ENCODE measurements at places on chromosomes 3 and 15.

- no peak for DNase-seq
Observed at GRCh38 chr3:84100861-84101260, 857.9 kb upstream of the CADM2 start.

DNA sequence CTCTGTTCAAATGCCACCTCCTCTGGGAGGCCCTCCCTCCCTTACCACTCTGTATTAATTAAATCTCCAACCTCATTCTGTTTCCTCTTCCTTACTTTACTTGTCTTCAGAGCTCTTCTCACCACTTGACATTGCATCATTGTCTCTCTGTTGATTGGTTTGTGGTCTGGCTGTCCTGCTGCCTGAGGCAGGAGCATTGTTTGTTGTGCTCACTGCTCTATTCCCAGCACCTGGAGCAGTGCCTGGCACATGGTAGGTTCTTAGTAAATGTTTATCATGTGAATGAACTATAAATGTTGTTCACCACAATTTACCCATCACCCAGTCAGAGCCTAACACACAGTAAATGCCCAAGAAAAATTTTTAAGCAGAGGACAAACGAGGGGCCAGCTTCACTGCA is 6.7 kb upstream of the BFSP2 start:
- DNase-seq: no peak

DNA sequence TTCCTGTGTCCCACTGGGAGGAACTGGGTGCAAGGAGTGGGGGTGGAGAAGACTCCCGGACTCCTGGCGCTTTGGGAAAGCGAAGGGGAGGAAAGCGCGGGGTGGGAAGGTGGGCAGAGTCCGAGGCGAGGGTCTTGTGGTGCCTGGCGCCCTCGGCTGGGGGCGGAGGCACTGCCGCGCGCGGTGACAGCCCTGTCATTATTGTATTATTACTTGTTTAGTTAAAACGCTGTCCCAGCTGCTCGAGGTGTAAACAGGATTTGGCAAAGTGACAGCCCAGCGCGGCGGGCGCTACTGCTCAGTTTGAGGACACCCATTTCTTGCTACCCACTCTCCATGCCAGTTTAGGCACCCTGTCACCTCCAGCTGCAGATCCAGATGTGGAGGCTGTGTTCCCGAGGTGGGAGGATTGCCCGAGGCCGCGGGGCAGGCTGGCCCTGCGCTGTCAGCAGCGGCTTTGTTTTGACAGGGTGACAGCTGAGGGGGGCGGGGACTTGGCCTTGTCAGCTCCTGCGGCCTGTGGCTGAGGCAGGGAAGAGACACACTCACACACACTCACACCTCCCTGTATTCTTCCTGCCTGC is 1.0 kb downstream of the KAT2B start:
- peak; percentile 97 for DNase-seq

GRCh38 chr15:66803182-66803729 is 101.2 kb downstream of the SMAD6 start:
- peak; percentile 89 for DNase-seq

GRCh38 chr3:191961529-191961928 is 500.6 kb downstream of the PYDC2 start:
- DNase-seq: no peak

GRCh38 chr3:194772241-194773000 is 86.7 kb downstream of the FAM43A start:
- DNase-seq: no peak

DNA sequence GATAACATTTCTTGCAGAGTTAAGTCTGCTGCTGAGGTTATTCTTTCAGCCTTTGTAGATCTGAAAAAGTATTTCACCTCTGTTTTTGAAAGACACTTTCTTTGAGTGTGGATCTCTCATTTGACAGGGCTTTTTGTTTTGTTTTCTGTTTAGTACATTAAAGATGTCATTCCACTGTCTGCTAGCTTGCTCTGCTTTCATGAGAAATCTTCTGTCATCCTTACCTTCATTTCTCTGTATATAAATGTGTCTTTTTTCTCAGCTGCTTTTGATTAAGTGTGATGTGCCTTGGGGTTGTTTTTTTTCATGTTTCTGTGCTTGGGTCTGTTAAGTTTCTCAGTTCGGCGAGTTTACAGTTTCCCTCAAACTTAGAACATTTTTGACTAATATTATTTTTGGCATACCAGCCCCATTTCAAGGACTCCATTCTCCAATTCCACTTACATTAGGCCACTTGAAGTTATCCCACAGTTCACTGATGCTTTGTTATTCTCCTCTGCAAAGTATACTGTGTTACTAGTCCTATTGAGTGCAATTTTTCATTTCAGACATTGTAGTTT is 43.9 kb upstream of the CA12 start:
- DNase-seq: no peak

- no peak for DNase-seq
Observed at GRCh38 chr15:96395687-96396086, 65.2 kb downstream of the NR2F2 start.

GRCh38 chr3:196643201-196643749 is 3.8 kb downstream of the NRROS start:
- DNase-seq: peak; percentile 74

DNA sequence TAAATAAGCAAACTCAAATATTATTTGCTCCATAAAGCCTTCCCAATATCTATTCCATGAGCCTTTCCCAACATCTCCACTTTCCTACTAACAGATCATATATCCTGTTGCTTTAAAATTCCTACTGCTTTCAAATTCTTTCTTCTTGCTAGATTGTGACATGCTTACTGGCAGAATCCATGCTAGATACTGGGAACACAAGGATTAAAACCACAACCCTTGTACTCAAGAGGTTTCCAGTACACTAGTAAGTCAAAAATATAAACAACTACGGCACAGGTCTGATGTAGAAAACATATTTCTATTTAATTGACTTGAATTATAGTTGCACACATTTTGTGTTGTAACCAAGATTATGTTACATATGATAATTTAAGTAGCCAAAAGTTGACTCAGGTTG is 275.0 kb downstream of the ZBTB20 start:
- DNase-seq: no peak

GRCh38 chr3:116037954-116038911 is 407.1 kb downstream of the LSAMP start:
- DNase-seq: no peak

- DNase-seq: peak; percentile 80
Observed at GRCh38 chr15:63374686-63375520, 6.7 kb downstream of the CA12 start.

DNA sequence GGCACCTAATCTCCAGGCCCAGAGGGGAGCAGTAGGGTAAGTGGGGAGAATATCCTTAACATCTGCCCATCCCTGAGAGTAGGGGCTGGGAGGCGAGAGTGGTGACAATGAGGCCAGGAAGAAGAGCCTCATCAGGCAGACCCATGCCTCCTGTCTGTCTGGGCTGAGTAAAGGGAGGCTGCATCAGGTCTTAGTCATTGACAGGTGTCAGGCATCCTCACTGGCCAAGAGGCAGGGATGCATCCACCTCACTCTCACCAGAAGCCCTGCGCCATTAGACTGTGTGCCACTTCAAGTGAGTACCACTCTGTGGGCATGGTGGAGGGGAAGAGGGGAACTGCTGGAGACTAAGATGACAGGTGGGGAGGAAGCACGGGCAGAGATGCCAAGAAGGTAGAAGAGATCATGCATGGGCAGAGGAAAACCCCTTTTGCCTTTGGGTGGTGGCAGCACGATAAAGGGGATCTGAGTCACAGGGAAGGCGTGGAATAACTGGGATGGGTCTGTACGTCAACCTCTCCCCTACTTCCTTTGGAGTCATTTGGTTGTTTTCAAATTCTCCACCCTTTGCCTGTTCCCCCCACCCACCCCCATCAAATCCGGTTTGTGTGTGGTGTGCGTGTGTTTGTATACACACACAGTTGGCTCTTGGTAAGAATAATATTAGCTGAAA is 14.1 kb downstream of the ANAPC13 start:
- DNase-seq: no peak

- DNase-seq: no peak
Observed at GRCh38 chr3:12222775-12223485, 64.2 kb upstream of the TIMP4 start.

All from cardiac septum (tissue), 1 donor.